ENCODE measurements at places on chromosomes 12 and 14.

DNA sequence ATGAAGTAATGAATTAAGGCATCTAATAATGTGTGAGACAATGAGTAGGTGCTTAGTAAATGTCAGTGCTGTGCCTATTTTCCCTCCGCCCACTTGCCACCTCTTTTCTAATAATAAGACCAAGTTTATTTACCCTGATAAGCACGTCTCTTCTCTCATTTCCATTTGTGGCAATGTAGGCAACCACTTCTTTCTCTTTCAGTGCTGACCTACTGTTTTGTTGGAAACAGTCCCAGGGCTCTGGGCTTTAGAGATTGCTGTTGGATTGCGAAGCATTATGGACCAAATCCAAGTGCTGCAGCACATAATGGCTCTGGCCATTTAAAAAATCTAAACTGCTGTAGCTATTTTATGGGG, 141.3 kb upstream of the PLEKHG7 start:
- DNase-seq: no peak

- no peak for DNase-seq
These were observed 81.4 kb upstream of the KRAS start for GRCh38 chr12:25332143-25332542.

DNA sequence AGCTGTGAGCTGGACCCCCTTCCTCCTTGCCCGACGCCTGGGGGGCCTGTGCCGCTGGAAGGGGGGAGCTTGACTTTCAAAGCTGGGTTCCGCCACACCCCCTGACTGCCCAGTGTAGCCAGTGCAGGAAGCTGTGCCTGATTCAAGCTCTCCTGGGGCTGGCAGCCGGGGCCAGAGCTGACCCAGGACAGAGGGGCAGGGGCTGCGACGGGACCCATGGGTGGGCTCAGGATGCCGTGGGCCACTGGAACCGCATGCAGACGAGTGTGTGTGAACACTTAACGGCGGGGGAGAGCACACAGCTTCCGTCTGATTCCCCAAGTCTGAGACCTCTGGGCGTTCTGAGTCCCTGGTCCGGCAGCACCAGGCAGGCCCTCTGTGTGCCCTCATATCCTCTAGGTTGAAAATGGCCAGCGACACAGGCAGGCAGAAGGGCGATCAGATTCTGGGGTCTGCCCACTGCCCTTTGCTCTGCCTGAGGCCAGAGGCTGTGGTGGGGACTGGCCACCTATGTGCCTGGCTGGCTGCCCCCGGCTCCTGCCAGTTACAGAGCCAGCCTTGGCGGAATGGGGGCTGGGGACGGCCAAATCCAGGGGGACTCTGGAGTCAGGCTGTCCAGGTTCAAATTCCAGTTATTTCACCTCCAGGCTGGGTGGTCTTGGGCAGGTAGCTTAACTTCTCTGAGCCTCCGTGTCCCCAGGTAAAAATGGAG, 54.0 kb downstream of the CYP46A1 start:
- DNase-seq: no peak

DNA sequence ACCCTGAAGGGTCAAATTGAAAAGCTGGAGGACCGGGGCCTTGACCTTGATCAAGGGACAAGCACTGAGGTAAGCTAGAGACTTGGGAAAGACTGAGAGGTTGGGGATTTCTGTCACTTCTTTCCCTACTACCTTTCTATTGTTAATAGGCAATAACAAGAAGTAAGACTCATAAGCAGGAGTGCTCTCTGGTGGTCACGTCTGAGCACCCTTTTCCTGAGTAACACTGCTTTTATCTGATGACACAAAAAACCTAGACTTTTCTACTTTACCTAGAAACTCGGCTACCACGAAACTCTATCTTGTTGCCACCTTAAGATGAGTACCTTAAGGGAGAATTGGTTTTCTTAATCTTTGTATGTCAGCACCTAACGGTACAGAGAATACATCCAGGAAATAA, 35.5 kb upstream of the PPFIBP1 start:
- DNase-seq: no peak

GRCh38 chr12:67014642-67015041, 254.5 kb upstream of the CAND1 start:
- no peak for DNase-seq

DNA sequence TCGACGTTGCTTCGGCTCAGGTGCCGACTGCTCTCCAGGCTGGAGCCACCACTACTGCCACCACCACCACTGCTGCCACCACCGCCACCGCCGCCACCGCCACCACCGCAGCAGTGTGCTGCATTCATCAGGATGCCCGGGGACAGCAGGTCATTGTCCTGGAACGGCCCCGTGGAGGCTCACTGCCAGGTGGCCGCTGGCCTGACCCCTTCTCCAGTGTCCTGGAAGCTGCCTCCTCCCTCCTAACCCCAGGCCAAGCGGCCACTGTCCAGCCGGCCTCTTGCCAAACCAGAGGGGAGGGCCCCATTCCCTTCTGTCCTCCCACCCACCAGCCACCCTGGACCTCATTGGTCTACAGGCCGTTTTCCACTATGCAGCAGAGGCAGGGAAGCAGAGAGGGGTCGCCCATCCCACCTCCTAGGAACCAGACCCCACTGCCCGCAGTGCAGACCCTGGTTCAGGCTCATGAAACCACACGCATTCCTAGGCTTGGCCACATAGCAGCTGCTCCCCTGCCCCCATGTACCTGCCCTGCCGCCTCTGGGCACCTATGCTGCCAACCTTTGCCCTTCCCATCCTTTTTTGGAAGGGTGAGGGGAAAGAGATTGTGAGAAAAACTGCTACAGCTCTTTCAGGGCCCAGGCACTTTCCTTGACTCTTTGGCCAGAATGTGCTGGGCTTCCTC, 15.2 kb downstream of the ARL6IP4 start:
- no peak for DNase-seq

Data from activated CD4-positive, alpha-beta T cell treated with anti-CD3 and anti-CD28 coated beads for 24 hours (primary cell).